Fibroblast of the conjunctiva (primary cell): ENCODE measurements at places on chromosomes 4 and X.
A peak's percentile ranks its signal among the peaks of the same experiment; 100 is the strongest.

GRCh38 chrX:47321386-47321785, 49.0 kb upstream of the ZNF157 start:
- DNase-seq, result peak; percentile 47

DNA sequence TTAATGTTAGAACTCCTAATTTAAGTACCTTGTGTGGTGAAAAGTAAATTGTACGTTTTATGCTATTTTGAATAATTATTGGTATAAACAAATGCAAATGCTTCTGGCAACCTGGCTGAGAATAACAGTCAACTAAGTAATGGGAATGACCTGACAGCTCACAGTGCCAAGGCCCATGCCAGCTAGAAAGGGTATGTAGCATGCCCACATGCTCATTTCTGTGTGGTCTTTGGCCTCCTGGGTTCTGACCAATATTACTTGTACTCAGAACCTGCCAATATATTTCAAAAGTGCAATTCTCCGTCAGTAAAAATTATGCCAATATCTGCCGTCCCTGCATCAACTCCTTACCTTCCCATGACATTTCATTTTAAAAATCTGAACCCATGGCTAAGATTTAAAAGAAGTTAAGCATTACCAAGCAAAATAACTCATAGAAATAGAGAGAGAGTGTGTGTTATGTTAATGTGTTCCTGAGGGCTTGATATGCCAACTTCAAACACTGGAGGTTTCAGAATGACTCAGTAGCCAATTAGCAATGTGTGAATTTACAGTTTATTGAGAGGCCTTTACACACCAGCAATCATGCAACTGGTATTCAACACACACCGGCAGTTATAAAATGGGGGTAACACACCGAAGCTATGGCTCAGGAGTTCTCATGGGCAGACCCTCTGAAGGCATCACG, 820.8 kb downstream of the FSTL5 start:
- DNase-seq, result no peak

GRCh38 chr4:12707381-12708175, 776.6 kb downstream of the RAB28 start:
- no peak for DNase-seq

GRCh38 chrX:40278340-40279090, 180.8 kb upstream of the BCOR start:
- DNase-seq, result no peak

- DNase-seq, result no peak
These were observed 988.3 kb downstream of the PCDH19 start for GRCh38 chrX:99421796-99422195.

- no peak for DNase-seq
These were observed 1075.7 kb upstream of the PABPC4L start for GRCh38 chr4:135277068-135277979.

GRCh38 chrX:122046815-122047214, 999.4 kb downstream of the GLUD2 start:
- no peak for DNase-seq

DNA sequence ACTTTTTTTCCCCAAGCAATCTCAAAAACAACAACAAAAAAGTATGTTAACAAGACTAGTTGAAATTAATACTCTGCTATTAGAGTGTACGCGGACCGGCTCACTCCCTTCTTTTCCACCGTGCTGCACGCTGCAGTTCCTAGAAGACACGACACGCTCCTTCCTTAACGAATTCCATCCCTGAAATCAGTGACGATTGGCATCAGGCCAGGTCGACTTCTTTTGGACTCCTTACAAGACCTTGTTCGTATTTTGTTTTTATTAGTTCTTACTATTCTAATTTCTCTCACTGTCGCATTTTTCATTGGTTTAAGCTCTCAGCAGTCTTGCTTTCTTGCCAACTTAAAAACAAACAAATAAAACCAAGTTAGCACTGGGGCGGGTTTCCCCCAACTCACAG, 175.8 kb upstream of the PITX2 start:
- DNase-seq, result no peak

- DNase-seq, result no peak
These were observed 211.9 kb downstream of the AFAP1 start for GRCh38 chr4:7727749-7728148.

- no peak for DNase-seq
These were observed 99.8 kb downstream of the TSPAN5 start for GRCh38 chr4:98558471-98559169.

- DNase-seq, result no peak
These were observed 42.7 kb upstream of the IQSEC2 start for GRCh38 chrX:53324085-53324484.

GRCh38 chr4:134126955-134127354, 74.6 kb downstream of the PABPC4L start:
- DNase-seq, result no peak

DNA sequence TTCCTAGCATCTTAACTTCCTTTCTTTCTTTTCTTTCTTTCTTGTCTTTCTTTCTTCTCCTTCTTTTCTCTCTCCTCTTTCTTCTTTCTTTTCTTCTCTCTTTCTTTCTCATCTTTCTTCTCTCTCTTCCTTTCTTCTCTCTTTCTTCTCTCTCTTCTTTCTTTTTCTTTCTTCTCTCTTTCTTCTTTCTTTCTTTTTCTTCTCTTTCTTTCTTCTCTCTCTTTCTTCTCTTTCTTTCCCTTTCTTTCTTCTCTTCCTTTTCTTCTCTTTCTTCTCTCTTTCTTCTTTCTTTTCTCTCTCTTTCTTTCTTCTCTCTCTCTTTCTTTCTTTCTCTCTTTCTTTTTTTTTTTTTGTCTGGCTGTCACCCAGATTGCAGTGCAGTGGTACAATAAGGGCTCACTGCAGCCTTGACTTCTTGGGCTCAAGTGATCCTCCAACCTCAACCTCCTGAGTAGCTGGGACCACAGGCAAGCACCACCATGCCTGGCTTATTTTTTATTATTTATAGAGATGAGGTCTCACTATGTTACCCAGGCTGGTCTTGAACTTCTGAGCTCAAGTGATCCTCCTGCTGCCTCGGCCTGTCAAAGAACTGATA, 17.5 kb downstream of the NMU start:
- DNase-seq, result no peak

- no peak for DNase-seq
These were observed 148.0 kb upstream of the STX18 start for GRCh38 chr4:4689694-4690440.

- DNase-seq, result no peak
These were observed 96.8 kb upstream of the WDR44 start for GRCh38 chrX:118249146-118249545.

GRCh38 chrX:2689773-2690666, 1.1 kb upstream of the CD99 start:
- no peak for DNase-seq

DNA sequence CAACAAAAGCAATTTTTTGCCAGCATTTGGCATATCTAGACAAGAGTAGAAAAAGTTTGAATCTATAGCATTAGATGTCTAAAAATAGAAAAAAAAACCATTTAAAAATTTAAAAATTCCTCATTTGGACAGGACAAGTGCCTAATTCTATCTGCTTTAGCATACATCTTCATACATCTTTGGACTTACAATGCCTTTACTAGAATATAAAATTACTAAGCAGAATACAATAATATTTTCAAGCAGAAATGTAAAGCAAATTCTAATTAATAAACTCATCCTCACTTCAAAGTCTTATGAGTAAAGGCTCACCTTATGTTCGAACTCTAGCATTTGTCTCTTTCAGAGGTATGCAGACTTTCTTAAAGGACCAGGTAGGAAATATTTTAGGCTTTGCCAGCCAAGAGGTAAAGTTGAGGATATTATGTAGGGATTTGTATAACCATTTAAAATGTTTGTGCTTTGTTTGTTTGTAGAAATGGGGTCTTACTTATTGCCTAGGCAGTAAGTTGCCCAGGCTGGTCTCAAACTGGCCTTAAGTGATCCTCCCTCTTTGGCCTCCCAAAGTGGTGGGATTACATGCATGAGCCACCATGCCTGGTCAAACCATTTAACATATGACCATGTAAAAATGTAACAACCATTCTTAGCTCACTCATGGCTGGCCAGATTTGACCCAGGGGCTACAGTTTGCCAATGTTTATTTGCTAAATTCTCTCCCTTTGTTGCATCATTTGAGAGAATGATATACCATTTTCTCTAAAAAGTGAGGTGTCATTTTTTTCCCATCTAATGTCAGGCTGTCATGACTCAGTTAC, 29.1 kb downstream of the UGDH start:
- DNase-seq, result no peak

DNA sequence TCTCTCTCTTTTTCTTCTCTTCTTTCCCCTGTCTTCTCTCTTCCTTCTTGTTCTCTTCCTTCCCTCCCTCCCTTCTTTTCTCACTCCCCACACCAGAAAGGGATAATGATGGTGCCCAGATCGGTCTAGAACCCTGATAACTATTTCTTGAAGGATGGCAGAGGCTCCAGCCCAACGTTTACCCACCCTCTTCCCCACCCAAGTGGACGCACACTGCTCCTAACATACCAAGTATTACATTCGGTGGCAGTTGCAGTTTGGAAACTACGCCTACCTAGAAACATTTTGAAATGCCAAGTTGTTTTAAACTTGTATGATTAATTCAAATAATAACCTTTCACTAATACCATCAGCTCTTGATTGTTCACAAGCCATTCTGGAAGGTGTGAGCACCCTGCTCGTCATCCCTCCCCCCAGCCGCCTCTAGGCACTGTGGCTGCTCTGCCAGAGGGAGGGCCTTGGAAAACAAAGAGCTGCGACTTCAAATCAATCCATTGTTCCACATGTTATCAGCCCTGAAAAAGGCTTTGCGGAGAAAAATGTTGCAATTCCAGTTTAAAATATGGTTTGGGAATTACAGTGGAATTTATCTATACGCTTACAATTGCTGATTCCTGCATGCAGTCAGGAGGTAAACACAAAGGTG, 1017.5 kb upstream of the TENM3 start:
- no peak for DNase-seq

- peak; percentile 43 for DNase-seq
These were observed at the start of gene SPIN3 for GRCh38 chrX:56995271-56995994. Gene SPIN3, minus strand, starts transcription at chrX:56995541. Its CDS starts 594 bp downstream, at chrX:56994947.

GRCh38 chr4:78749258-78749971, 26.7 kb upstream of the BMP2K start:
- no peak for DNase-seq

DNA sequence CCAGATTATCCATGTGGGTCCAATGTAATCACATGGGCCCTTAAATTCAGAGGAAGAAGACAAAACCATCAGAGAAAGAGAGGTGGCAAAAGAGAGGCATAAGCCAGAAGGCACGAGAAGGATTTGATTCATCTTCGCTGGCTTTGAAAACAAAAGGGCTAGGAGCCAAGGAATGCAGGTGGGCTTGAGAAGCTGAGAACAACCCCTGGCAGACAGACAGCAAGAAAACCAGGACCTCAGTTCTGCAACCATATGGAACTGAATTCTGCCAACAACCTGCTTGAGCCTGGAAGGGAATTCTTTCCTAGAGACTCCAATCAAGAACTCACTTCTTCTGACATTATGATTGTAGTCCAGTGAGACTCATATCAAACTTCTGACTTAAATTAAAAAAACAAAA, 1531.8 kb downstream of the PCDH7 start:
- DNase-seq, result no peak

DNA sequence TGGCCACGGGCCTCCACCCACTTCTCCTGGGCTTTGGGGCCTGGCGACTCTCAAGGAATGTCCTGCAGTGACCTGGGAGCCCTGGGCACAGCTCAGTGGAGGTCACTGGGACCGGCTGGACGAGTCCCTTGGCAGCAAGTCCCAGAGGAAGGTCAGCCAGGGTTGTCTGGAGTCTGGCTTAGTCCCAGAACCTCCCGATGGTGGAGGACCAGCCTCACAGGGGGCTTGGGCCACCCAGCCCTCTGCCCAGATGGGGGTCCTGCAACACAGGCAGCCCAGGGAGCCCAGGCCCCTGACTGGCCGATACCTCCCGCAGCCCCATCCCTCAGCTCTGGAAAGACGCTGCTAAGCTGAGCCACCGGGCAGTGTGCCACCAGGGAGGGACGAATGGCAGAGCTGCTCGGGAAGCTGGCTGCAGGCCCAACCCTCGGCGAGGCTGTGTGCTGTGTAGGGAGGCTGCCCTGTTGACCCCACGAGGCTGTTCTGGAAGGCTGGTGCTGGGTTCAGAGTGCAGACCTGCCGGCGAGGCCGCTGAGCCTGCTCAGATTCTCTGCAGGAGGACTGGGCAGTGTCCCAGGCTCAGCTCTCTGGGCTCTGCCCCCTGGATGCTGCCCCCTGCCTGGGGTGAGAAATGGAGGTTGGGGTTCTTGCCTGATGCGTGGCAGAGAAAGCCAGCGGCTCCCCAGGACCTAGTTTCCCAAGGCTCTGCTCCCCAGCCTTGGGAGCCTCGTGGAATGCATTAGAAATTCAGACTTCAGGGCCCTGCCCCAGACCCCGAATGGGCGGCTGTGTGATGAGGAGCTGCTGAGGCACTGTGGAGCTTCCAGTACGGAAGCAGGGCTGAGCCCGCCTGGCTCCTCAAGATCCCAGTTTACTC, 61.7 kb downstream of the ADRA2C start:
- peak; percentile 39 for DNase-seq
